ENCODE measurements at places on chromosomes 6 and 20.

GRCh38 chr6:71473926-71474325, 185.3 kb downstream of the OGFRL1 start:
- peak; percentile 97 for DNase-seq

DNA sequence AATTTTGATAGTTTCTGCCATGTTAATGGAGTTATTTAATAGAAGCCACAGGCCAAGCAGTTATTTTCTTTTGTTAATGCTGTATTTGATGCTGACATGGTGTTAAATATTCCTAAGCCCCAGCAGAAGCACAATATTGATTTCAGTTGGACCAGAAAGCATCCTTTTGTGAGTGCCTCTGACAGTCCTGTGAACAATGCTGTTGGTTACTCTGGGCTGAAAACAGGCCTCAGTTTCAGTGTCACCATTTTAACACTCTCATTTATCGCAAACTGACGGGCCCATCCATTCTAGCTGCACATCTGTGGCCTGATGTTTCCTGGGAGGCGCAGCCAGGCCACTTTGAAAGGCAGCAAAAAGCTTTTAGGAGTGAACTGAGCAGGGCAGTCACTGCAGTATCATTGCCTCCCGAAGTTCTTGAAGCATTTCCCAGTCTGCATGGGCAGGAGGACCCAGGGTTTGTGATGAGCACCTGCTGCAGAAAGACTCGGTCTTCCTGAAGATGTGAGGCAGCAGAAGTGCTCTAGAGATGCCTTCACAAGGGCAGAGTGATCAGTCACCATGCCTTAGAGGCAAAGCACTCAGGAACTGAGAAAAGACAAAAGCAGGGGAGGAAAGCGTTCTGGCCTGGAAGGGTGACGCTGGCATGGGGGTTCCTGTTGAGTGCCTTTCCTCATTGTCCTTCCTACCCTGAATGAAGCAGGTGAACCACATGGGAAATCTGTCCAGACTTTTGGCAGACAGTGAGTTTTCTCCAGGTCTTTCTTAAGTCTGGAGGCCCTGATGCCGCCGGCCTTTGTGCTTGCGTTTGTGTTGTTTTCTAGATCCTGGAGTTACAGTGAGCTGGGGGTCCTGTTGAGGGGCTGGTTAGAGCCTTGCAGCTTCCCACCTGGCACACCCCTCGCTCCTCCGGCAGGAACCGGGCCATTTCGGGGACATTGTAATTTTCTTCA, 74.0 kb downstream of the ZDHHC14 start:
- no peak for DNase-seq

GRCh38 chr6:154745243-154745642, 12.0 kb downstream of the SCAF8 start:
- DNase-seq = no peak

DNA sequence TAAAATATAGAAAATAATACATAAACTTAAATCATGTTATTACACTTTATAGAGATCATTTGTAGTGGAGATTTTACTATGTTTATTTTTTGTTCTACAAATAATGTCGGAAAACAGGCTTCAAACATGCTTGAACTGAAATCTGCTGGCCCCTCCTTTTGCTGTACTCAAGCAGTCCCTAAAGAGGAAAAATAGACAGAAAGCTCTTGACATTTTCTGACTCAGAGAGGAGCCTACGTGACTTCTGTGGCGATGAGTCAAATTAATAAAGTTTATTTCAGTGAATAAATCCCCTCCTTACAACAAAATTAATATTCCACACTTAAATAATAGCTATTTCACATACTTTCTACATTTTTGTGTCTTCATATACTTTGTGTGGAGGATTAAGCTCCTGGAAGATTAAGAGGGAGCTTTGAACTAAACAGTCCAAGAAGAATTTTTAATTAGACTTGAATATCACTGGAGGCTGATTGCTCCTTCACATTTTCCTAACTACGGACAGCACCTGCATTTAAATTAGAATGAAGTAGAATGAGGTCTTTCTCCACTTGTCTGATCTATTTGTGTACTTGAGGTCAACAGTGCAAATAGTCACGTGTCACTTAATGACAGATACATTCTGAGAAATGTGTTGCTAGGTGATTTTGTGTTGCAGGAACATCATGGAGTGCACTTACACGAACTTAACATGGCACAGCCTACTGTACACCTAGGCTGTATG, 1.7 kb upstream of the TREM1 start:
- DNase-seq = peak; percentile 38

GRCh38 chr6:11428371-11428770, 109.2 kb upstream of the TMEM170B start:
- no peak for DNase-seq

GRCh38 chr20:4726710-4727397, 5.1 kb downstream of the PRND start:
- peak; percentile 73 for DNase-seq

DNA sequence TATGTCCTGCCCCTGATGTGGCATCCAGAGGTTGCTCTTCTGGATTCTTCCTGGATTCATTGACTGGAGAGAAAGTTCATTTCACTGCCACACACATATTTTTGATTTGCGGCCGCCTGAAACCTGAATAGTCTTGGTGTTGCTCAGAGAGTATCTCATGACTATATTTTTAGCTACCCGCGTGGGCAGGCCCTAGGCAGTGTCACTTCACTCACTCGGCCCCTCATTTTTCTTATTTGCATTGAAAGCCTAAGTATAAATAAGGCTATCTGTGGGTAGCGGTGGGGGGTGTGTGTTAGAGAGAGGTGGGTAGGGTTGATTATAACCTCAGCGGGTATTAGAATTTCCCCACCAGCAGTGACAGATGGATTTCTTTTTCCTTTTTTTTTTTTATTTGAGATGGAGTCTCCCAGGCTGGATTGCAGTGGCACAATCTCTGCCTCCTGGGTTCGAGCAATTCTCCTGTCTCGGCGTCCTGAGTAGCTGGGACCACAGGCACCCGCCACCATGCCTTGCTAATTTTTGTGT, 113.5 kb downstream of the JARID2 start:
- DNase-seq = no peak

- DNase-seq = peak; percentile 51
Measured at GRCh38 chr6:36616893-36617521, 22.8 kb downstream of the SRSF3 start.

DNA sequence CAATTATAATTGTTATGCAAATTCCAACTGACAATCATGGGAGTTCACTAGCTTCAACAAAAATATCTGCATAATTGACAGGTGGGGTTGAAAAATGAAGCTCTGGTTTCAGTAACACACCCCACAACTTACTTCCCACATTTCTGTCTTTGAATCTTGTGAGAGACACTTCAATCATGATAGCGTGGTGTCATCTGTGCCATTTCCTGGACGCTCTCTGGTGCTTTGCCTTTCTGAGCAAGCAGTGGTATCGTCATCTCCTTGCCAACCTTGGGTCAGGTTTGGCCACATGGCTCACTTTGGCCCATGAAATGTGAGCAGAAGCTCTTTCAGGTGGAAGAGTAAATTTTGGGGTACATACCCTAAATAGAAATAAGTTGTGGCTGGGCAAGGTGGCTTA, 10.2 kb downstream of the BMP7 start:
- DNase-seq = no peak

- DNase-seq = no peak
Measured at GRCh38 chr20:7358670-7359069, 581.6 kb downstream of the HAO1 start.

DNA sequence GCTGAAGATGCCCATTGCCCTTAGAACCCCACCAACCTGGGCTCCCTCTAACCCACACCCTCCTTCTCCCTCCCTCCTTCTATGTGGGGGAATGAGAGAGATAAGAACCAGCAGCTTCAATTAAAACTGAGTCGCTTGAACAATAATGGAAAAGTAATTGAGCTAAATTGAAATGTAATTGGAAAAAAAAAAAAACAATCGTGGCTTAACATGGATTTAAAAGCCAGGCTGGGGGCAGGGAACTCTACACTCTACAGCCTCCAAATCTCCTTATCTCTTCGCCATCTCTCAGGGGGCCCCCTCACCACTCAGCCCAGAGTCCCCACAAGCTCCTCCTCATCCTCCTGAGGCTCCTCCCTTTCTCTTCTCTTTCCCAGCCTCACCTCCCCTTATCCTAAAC, 83.2 kb downstream of the MDGA1 start:
- no peak for DNase-seq

- peak; percentile 17 for DNase-seq
Measured at GRCh38 chr6:56437171-56437900, 190.0 kb upstream of the COL21A1 start.

DNA sequence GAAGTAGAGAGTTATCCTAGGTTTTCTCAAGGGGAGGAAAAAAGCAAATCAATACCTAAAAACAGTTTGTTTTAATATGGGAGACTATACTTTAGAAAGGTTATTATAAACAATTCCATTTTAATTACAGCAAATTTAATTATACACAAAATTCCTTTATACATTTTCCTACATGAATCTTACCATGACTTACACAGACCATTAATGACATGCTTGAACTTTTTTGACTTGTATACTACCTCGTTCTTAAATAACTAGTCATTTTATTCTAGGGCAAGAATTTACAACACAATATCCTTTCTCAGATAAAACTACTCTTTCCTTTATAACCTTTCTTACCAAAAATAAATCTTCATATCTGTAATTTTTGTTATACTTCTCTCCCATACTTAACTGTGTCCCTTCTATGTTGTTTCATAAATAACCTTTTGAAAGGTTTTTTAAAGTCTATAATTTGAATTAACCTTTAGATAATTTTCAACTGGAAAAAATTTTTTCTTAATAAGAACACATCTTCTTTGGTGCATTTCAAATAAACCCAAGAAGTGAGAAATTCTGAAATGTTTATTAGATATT, 729.4 kb downstream of the TENT5A start:
- peak; percentile 16 for DNase-seq

DNA sequence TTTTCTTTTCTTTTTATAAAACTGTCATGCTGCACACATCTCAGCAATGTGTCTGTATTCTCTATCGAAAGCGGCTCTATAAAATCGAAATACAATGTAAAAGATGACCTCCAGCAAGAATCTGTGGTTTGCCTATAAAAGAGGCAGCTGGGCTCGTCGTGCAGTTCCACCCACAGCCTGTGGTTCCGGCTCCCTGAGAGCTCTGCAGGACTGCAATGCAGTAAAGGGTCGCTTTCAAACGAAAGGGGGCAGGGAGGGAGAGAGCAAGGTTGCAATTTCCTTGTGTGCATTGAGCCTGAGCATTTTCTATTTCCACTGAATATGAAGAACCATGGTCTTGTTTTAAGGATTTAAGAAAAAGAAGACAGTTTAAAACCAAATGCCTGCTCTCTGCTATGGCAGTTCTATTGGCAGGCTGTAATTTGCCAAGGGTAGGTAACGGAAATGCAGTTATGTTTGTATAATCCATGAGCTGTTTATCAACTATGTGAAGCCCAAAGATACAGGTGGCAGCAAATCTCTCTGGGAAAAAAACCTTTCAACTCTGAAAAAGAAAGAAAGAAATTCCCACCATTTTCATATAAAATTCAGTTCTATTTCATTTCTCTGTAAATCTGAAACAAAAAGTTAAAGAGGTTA, 236.5 kb downstream of the HACE1 start:
- DNase-seq = no peak

DNA sequence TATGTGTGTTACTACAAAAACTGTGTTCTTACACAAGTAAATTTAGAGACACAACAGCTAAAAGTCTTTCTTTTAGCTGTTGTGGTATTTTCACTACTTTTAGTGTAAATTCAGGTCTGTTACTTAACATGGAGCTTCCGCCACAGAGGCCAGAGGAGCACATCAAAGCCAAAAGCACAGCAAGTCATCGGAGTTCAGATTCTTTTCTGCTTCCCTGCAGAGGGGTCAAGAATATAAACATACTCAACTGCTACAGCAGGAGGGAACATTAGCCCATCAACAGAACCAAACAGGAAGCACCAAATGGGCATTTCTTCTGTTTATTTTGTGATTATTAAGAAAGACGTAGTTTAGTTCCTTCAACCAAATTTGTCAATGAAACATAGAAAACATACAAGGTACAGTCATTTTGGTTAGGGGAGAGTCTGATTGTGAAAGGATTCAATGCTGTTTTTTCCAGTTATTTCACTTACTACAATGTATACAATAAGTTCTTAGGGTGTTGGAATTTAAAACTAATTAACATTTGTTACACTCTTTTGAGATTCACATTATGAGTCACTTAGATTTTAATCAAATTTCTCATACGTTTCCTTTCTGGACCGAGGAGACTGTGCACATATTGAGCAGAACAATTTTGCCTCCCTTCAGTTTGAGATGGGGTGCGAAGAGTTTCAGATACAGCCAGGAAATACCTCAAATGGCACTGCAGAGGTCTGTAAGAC, 42.8 kb upstream of the DSE start:
- peak; percentile 39 for DNase-seq

GRCh38 chr20:24863356-24863755, 85.7 kb upstream of the CST7 start:
- DNase-seq = peak; percentile 26

DNA sequence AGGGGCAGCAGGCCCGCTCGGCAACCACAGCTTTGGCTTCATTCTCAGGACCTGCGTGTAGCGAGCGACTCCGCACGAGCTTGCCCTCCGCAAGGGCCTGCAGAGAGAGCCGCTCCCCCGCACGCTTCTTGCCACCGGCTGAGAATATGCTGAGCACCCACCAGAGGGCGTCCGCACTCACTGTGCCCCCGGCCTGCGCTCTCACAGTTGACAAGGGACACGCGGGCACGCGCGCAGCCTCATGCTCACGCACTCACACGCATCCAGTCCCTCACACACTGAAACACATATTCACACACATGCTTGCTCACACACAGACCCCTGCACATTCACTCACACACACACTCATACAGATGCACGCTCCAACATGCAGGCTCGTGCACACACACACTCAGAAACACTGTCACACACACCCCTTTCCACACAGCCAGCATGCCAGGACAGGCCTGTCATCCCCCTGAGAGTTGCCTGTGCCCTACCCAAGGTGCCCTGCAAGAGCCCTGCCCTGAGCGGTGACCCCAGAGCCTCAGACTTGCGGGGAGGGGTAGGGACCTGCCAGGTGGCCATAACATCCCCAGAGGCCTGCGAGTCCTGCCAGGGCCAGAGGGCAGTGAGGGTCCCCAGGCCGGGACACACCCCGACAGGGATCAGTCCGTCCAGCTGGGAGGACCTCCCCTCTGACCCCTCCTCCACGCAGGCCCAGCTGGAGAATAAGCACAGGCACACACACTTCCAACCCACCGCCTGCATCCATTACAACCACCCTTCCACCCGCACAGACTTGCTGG, 174.1 kb downstream of the BMP7 start:
- peak; percentile 5 for DNase-seq

DNA sequence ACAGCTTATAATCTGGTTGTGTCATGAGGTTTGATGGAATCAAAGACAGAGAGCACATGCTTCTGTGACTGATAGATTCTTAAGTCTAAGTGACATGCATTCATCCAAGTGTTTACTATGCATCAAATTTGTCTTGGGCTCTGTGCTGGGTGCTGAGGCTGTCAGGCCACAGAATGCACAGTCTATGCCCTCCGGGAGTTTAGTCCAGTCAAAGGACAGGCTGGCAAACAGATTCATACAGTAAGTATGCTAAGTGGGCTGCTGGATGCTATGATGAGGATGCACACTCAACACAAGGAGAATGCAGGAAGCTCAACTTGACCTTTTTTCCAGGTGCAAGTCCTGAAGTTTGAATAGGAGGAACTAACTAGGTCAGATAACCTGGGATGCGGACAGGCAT, 146.7 kb downstream of the UST start:
- DNase-seq = no peak
